Panc1 (cell line): ENCODE measurements at places on chromosomes 12 and 14.

- no peak for DNase-seq
Observed at GRCh38 chr14:64147126-64147790, 146.9 kb downstream of the ESR2 start.

- peak; percentile 39 for DNase-seq
Observed at GRCh38 chr14:36981832-36982529, 190.4 kb downstream of the SLC25A21 start.

GRCh38 chr14:93857081-93857480 lies 68.8 kb upstream of the PRIMA1 start:
- no peak for DNase-seq

DNA sequence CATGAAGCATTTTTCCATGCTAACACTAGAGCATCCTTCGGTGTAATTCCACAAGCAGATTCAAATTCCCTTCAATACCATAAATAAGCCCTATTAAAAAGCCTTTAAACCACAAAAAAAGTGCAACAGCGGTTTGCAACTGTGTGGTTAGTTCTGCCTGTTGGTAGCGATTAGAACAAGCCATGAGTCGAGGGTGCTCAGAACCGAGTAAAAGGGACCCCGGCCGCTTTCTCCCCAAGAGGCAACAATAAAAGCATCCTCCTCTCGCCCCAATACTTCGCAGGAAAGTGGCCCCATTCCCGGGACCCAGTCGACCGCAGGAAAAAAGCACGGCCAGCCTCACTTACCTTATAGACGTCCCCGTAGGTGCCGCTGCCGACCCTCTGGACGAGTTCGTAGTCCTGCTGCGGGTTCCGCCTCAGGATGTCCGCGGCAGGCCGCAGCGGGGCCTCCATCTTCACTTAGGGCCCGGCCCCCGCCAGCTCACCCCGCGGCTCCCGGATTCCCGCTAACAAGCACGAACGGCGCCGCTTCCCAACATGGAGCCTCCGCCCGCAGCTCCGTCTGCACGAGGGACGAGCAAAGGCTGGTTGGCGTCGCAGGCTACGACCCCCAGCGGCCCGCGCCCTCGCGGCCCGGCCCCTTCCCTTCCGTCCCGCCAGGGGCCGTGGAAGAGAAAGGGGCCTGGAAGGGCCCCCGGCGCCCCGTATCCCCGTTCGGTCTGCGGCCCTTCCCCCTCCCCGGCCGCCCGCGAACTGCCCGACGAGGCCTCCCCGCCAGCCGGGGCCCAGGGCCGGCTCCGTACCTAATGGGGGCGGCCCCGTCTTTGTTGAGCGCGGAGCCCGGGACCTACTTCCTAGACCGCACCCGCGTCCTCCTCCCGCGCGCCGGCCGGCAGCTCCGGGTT lies 521 bp downstream of the MAP4K5 start:
- DNase-seq: no peak

DNA sequence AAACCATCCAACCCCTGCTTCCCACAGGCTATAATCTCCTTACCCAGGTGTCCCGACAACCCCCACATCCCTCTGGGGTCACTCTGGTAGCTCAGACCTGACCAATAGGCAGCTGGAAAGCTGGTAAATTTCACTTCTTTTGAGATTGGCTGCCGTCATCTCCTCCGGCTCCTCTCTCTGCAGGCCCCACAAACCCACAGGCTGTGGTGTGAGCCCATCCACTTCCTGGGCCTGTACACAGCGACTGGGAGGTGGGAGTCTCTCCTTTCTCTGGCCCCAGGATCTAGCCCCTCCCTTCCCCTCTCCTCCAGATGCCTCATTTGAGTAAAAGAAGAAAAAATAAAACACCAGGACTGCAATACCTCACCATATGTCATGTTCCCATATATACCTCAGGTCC lies 709 bp downstream of the INHBC start:
- no peak for DNase-seq

DNA sequence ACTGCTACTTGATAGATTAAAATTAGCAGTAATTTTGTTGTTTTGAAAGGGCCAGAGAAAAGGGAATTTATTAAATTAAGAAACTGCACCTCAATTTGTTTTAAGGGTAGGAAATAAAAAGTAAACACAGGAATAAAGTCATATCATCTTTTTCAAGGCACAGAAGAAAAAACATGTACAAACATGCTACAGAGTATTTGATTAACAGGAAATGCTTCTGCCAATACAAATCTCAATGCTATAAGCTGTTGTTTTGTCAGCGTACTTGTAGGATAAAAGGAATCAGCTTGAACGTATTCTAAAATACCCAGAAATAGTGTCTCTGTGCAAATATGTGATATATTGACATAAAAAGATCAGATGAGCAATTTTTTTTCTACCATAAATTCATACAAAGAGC lies 474.0 kb upstream of the MGAT4C start:
- no peak for DNase-seq

DNA sequence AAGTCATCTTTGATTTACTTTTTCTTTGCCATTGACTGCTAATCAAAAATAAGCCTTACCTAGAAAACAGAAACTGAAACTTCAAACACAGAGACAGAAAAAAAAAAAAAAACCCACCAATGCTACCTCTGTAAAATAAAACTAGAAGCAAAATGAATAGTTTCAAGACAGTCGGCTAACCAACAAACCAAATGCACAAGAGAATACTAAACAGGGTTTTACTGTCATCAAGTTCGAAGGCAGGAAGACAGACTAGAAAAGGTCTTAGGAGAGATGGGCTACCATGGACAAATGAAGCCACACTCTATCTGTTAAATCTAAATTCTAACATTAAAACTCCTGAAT lies 59.5 kb downstream of the SEL1L start:
- DNase-seq: no peak

DNA sequence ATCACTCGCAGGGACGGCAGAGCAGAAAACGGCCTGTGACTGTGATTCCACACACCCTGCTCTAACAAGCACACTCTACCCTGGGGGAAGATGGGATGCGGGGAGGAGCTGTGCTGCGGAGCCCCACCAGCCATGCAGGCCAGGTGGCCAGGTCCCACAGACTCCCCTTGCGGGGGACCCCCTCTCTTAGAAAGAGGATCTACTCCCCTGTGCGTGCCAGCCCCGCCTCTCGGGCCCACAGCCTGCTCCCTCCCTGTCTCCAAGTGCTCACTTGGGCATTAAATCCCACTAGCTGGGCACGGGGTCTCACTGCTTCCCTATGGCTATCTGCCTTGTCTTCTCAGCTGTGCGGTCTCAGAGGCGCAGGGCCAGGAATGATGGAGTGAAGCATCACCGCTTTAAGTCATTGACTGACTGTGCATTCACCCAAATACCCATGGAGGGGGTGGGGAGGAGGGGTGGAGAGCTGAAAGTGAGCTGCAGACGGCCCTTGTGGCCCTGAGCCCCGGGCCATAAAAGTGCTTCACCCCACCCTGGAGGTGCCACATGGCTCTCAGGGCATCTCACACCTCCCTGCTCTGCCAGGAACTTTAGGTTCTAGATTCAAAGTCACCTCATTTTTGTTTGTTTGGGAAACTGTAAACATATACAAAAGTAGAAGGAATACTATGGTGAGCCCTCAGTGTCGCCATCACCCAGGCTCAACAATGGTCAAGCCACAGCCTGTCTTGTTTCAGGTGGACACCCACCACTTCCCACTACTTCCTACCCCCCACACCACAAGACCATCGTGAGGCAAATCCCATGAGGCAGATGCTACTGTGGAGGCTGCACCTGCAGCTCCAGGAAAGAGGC lies 9.4 kb downstream of the STX2 start:
- DNase-seq: no peak

DNA sequence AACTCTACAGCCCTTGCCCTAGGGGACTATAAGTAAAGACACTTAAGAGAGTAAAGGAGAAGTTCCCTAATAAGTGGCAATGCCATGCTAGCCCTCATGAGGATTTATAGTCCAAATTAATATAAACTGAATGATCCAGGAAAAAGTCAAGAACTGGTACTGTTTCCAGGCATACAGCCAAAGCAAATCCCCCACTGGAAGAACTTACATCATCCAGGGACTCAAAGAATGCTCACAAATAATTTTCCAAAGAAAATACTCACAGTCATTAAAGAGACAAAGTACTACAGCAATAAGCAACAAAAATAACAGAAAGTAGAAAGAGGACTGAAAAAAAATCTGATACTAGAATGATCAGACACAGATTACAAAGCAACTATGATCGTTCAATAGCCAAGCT lies 79.7 kb upstream of the RAP1B start:
- no peak for DNase-seq

DNA sequence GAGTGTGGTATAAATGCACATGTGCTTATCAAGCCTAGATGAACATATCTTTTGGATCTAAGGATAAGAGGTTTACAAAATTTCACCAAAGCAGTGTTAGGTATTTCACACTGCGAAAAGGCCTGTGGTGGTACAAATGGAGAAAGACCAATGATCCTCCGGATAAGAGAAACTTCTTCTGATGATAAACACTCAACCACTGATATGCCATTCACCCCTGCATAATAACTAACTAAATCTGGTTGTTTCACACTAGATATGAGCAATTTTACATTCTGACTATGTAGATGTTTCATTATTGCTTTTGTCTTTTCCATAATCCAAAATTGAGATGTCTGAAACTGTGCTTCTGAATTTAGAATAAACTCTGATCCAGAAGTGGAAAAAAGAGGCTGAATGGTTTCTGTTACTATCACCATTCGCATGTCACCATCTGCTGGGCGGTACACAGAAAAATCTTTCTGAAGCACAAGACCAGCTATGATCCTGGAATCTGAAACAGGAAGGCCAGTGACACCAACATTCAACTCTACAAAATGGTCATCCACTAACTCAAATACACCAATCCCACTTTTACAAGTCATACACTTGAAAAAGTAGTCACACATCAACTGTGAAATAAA lies 1.3 kb downstream of the BBS10 start:
- DNase-seq: no peak
